CD4-positive, alpha-beta T cell treated with Interleukin-2 at 100 ng/mL for 4 hours (primary cell): ENCODE measurements at places on chromosomes 5 and 9.

DNA sequence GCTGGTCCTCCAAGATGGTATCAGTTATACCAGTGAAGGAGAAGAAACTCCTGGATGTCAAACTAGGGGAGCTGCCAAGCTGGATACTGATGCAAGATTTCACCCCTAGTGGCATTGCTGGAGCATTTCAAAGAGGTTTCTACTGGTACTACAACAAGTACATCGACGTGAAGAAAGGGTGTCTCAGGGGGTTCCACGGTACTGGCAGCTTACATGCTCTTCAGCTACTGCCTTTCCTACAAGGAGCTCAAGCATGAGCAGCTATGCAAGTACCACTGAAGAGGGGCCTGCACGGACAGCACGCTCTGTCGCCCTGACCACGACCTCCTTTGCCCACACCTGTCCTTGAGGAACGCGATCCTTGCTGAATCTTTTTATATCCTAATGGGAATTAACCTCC lies 19.5 kb downstream of the ACTL7B start:
- DNase-seq, result no peak

- no peak for DNase-seq
Measured at GRCh38 chr9:4982721-4983482, 2.2 kb upstream of the JAK2 start.

DNA sequence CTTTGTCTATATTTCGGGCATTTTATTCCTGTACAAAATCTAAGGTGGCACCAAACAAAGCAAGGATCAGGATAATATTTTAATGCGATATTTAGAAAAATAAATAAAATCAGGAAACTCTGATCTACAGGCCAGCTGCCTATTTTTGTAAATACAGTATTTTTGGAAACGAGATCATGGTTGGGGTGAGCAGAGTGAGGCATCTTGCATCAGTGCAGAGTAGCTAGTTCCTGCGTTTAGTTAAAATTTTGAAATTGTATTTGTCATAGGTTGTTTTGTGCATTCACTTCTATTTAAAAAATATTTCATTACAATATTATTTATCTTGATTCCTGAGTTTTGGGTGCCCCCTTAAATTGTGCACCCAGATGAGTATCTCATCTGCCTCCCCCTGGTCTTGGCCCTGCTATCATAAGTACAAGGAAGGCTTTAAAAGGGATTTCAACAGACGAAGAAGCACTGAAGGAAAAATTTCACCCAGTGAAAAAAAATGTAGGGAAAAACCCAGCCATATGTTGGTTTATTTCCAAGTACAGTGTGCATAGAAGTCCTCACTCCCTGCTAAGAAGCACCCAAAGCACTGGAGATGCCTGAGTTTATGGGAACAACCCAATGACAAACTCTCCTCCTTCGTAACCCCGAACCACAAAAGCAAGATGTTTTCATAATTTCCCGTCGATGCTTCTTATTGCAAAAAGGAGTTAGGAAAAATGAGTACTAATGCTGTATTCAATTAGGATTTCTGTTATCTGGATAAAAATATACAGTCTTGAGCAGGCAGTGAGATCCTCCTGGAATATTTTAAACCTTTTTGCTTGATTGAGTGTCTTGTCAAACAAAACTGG lies 304.7 kb upstream of the CLINT1 start:
- DNase-seq, result no peak

- no peak for DNase-seq
Measured at GRCh38 chr9:3200331-3200774, 325.4 kb downstream of the RFX3 start.
